Cardiac muscle cell (in vitro differentiated cells and primary cell): ENCODE measurements at places on chromosomes 1 and 21. TPM values are rescaled to one million over a fixed set of nuclear protein-coding genes. Genes with fewer than 3 reads are reported as not detected.

DNA sequence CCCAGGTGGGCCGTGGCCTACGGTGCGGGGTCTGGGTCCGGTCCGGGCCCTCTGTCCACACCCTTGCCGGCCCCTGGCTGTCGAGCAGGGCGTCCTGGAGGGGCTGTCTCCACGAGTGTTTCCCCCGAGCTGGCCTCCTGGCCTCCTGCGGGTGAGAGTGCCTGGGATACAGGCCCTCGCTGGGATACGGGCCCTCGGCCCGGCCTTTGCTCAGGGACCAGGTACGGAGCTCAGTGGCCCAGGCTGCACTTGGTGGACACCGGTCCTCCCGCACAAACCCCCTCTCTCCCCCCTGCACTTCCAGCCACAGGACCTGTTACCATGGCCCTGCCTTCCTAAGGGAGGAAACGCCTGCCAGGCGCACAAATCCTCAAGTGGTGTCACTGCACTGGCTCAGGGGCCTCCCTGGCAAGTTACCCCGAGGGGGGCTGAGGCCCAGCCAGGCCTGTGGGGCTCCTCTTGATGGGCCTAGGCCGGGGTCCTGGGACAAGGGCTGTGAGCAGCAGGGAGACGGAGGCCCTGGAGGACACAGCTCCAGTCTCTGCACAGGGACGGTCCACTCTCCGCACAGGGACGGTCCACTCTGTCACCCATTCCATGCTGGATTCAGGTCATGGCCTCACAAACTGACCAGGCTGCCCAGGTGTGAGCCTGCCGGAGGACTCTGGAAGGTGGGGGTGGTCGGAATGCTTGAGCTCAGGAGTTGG, 18.2 kb upstream of the RNF223 start:
- no peak for DNase-seq

GRCh38 chr1:17355898-17356297, 16.1 kb upstream of the PADI6 start:
- no peak for DNase-seq

GRCh38 chr1:227587968-227588367, 24.6 kb downstream of the ZNF678 start:
- DNase-seq: no peak

The TNFAIP8L2 gene
- 0.45 TPM in 1 of 2 replicates, not detected in the other for total RNA-seq

GRCh38 chr1:77434967-77435366, 153.1 kb downstream of the AK5 start:
- no peak for DNase-seq

DNA sequence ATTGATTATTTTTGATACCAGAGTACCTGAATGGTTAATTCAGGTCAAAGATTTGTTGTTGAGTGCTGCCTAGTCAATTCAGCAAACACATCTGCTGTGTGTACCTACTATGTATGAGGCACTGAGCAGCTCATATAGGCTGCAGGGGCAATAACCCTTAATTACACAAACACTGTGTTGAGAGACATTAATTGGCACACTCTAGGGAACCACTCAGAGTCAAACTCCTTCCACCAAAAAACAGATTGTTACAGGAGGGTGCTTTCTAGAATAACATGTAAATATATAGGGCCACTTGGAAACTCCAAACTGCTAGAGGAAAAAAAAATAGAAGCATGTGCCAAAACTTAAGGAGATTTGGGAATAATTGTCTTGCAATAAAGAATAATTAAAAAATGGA, 31.3 kb downstream of the UBE2U start:
- no peak for DNase-seq

The LCA5L gene
- total RNA-seq: 2.0 and 2.9 TPM in 2 replicates

- DNase-seq: no peak
These were observed 60.0 kb upstream of the HMCN1 start for GRCh38 chr1:185674201-185674600.

GRCh38 chr1:62810420-62811274, 26.7 kb downstream of the ATG4C start:
- DNase-seq: no peak

The TSTD1 gene
- total RNA-seq: 262 and 347 TPM in 2 replicates

- no peak for DNase-seq
These were observed 2.8 kb downstream of the GALNT2 start for GRCh38 chr1:230069796-230070195.

DNA sequence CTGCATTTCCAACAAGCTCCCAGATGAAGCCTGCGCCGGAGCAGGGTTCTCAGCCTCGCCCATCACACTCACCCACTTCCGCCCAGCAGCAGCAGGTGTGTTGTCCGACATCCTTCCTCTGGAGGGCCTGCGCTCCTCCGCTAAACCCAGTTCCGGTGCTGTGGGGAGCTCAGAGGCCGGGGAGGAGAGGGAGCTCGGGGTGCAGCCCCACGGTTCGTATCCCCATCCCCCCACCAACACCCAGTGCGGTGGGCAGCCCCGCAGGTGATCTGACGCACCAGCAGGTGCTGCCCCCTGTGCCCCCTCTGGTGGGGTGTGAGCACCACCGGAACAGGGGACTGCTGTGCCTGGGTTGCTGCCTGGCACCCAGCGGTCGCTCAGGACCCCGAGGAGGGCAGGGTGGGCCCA, 3.4 kb upstream of the PEX10 start:
- DNase-seq: no peak

DNA sequence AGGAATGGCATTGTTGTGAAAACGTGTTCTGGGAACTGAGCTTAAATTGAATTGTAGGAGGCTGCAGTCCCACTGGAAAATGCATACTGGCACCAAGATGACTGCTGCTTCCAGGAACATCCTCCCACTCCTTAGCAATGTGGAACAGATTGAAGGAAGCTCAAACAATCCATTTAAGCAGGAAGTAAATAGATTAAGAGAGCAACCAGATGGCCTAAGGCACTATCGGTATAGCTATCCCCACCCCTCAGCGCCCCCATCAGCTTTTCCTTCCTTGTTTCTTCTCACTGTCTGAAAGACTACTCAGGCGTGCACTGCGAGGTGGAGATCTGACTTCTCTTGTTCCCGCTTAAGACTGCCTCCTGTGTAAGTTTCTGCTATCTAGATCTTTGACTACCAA, 4.0 kb upstream of the IFI16 start:
- peak; percentile 81 for DNase-seq

GRCh38 chr1:244381878-244382565, 69.7 kb downstream of the ADSS2 start:
- DNase-seq: no peak

- peak; percentile 75 for DNase-seq
These were observed 475.4 kb downstream of the PTPRU start for GRCh38 chr1:29711582-29712283.

The RAB7B gene
- total RNA-seq: 1.2 and 2.1 TPM in 2 replicates

The TMEM81 gene
- 2.1 and 2.2 TPM in 2 replicates for total RNA-seq

GRCh38 chr1:3444736-3445135, 9.7 kb upstream of the ARHGEF16 start:
- DNase-seq: no peak

DNA sequence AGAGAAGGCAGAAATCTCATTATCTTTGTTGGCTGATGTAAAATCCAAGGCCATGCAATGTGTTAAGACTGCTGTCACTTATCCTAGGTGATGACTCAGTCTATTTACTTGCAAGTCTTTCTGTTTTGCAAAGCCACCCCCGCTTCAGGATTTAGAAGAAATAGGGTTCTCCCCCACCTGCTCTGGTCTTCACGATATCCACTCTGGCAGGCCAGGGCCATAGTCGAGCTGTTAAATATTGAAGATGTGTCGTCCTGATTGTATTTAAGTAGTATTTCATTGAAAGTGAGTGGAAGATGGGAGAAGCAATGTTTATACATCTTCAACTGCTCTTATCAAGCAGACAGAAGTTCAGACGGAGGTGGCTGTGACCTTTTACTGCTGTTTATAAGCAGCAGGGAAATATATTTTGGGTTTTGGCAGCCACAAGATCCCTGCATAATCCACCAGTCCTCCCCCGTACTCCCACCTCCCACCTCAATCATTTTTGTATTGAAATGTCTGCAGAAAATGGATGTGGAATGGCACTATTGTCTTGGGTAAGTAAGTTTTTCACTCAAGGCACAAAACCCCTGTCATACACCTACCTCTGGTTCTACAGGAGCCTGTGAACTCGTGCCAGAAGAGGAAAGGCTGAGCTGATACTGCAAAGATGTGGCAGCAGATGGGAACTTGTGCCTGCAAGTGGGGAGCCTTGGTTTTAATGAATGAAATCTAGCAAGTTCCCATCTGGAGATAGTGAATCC, 117.4 kb downstream of the MRPS6 start:
- DNase-seq: no peak

- DNase-seq: no peak
These were observed 45.1 kb upstream of the TRIM67 start for GRCh38 chr1:231116738-231117137.

- DNase-seq: no peak
These were observed 24.6 kb downstream of the EXTL2 start for GRCh38 chr1:100869996-100870395.

DNA sequence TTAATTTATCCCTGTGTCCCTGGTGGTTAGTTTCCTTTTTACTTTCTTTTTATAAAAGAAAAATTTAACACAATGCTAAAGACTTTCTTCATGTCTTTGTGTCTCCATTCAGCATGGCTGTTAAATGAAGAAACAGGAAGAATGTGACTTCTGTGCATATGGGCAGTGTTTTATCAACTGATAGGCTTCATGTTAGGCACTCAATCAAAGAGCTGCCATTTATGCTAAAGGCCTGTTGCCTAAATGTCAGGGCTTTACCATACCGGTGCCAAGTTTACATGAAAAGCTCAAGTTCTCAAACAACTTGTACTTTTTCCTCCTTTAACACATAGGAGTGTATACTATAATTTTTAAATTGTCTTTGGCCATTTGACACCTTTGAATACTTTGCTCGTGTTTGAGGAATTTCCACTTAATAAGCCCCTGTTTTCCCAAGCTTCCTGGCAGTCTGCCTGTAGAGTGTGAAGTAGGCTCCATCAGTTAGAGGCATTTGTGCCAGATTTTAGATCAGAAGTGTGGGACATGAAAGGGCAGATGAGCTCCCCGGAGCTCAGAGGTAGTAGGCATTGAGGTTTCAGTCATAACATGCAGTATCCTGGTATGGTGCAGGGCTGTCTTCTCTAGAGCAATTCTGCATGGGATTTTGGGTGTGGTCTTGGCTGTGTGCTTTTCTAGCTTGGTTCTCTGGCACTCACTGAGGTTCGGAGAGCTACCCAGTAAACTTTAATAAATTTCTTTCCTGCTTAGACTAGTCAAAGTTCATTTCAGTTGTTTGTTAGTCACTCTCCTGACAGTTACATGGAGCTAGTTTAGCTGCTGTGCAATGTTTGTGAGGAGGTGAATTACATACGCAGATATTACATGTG, 119.0 kb downstream of the LEPR start:
- no peak for DNase-seq

DNA sequence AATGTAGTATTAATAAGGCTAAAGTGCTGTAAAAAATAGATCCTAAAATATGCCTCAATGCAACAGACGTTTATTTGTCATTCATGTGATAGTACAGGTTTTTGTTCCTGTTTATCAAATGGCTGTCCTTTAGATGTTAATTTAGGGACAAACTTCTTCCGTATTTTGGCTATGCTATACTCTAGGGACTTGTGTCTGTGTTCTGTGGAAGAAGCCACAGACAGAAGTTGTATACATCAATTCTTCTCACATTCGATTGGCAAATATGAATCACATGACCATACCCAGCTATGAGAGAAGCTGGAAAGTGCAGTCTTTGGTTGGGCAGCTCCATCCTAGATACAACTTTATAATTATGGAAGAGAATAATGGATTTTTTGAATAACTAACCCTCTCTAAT, 232.7 kb upstream of the SNX7 start:
- no peak for DNase-seq

GRCh38 chr1:67700220-67700619, 15.2 kb downstream of the GADD45A start:
- DNase-seq: no peak

- DNase-seq: no peak
These were observed 138.5 kb downstream of the CLIC6 start for GRCh38 chr21:34807146-34807880.

The SPRR5 gene
- not detected in 2 replicates for total RNA-seq

DNA sequence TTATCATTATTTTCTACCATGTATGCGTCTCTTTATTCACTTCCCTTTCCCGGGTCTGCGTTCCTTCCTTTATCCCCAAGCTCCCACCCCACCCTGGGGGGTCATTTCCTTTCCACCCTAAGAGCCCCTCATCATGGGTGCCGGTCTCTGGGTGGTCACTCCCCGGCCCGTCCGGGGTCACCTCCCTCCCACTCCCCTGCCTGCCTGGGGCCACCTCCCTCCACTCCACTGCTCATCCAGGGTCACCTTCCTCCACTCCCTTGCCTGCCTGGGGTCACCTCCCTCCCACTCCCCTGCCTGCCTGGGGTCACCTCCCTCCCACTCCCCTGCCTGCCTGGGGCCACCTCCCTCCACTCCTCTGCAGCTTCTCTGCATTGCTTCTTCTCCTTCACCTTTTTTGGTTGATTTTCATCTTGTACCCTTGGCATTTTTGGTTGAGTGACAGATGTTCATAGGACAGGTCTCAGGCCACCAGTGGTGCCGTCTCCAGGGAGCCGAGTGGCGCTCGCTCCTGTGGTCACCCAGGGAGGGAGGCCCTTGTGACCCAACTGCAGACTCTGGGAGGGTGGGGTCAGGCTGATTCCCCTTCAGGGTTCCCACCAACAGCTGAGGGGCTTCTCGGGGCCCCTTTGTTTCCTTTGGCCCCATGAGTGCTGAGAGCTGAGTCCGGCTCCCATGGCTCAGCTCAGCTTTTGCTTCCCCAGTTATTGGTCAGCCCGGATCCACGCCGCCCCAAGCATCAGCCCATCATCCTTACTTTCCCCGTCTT, 48.6 kb upstream of the PCBP3 start:
- no peak for DNase-seq

DNA sequence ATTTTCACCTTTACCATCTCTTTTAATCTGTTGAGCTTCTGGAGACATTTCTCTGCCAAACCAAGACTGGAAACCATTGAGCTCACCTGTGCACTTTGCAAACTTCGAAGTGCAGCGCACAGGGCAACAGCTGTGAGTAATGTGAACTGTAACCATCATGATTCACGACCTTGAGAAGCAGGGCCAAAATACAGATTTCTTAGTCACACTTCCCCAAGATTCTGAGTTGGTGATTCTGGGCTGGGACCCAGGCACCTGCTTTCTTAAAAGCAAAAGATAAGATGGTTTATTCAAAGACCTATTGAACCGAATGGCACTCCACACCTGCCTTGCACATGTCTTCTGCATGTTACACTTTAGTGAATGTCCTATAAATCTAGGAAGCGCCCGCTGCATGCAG, 10.2 kb downstream of the AGTRAP start:
- no peak for DNase-seq

DNA sequence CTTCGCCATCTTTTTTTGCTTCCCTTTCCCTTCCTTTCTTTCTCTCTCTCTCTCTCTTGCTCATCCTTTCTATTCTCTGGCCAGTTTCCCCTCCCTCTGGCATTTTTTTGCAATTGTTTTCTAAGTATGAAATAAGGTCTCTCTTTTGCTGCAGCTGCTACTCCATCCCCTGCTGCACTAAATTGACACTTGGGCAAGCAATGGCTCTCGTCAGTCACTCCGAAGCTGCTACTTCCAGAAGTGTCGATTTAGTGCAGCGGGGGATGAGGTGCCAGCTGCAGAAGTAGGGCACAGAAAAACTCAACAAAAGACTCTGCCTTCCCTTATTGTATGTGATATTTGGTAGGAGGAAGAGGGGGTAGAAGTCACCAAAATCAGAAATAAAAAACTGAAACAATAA, 642.3 kb downstream of the RWDD3 start:
- DNase-seq: no peak
